ENCODE measurements at places on chromosomes 1 and 21.

DNA sequence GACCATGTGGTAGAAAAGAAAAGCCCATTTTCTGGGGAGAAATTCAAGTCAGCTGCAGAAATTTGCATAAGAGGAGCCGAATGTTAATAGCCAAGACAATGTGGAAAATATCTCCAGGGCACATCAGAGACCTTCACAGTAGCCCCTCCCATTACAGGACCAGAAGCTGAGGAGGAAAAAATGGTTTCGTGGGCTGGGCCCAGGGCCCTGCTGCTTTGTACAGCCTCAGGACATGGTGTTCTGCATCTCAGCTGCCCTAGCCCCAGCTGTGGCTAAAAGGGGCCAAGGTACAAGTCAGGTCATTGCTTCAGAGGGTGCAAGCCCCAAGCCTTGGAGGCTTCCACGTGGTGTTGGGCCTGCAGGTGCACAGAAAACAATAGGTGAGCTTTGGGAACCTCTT lies 108.3 kb downstream of the DMRTB1 start:
- peaks cover 36% of the 10 kb centered on the region for H3K27me3 ChIP-seq
- peak; percentile 54 for DNase-seq
- H3K36me3 ChIP-seq, result peaks cover 5% of the 10 kb centered on the region
- H3K4me1 ChIP-seq, result peaks cover 7% of the 10 kb centered on the region
- H3K4me3 ChIP-seq, result no peak overlapping the region

DNA sequence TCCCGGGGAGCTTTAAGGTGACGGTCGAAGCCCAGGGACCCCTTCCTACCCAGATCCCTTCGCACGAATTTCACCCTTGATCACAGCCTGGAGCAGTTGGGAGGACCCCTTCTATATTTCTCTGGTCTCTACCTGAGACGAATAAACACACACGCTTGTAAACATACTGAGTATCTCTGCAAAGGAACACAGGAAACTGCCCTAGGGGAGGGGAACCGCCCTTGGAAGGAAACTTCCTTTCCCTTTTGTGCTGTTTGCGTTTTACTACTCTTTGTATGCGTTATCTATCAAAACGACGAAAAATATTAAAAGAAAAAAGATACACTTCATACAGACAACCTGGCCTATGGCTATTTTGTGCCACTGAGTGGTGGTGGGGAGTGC lies 750 bp downstream of the NECAP2 start:
- peak overlapping the region; percentile 95 for H3K4me3 ChIP-seq
- no peaks in the 10 kb centered on the region for H3K36me3 ChIP-seq
- H3K27ac ChIP-seq, result peak overlapping the region; percentile 91

DNA sequence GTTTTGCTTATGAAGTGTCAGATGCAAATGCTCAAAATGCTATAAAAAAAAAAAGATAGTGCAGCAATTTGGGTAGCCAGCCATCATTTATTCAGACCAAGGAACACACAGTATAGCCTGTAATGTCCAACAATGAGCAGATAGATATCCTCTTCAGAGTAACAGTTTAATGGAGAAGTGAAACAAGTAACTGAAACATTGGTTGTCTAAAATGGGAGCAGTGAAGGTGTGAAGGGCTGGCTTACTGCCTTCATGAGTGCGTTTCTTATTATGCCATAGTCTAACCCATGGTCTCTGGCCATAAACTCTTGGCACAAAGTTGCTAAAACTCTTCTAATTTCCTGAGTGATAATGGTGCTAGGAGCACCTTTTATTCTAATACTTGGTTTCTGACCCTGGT lies 11.4 kb downstream of the RGS5 start:
- no peaks in the 10 kb centered on the region for H3K36me3 ChIP-seq
- no peak for DNase-seq
- no peak overlapping the region for H3K4me3 ChIP-seq
- H3K27ac ChIP-seq, result no peak overlapping the region
- H3K4me1 ChIP-seq, result no peaks in the 10 kb centered on the region

- H3K27me3 ChIP-seq, result no peaks in the 10 kb centered on the region
- peak; percentile 50 for DNase-seq
- no peak overlapping the region for H3K4me3 ChIP-seq
- H3K4me1 ChIP-seq, result no peaks in the 10 kb centered on the region
- H3K36me3 ChIP-seq, result no peaks in the 10 kb centered on the region
These were observed 68.7 kb downstream of the TRIM11 start for GRCh38 chr1:228337711-228338520.

DNA sequence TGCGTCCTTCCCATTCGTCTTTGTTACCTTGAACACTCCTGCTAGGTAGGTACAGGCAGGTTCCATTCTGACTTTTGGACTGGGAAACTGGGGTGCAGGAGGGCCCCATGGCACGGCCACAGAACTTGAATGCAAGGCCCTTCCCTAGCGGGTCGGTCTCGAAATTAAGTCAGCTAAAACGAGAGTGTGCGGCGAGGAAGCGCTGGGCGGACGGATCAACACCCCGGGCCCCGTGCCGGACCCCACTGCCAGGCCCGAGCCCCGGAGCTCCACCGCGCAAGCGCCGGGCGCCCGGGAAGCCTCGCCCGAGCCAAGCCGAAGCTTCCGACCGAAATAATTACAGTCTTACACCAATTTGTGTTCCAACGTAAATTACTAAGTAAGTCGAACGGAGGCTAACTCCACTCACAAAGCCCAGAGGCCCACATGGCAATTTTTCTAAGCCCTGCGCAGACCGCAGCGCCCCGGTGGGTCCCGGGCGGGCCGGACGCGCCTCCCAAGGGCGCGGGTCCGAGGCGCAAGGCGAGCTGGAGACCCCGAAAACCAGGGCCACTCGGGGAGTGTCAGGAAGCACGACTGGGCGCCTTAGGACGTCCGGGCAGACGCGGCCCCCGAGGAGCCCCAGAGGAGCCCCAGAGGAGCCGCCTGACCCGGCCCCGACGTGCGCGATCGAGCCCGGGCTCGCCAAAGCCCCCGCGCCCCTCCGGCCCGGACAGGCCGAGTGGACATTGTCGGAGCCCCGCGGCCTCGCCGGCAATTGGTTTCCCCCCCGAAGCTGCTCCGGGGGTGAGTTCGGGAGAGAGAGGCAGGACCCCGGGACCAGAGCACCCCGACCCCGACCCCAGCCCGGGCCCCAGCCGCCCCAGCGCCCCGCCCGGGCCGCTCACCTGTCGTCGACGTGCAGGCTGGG lies 624 bp downstream of the RIPK4 start:
- H3K4me3 ChIP-seq, result no peak overlapping the region
- no peak overlapping the region for H3K27ac ChIP-seq
- H3K4me1 ChIP-seq, result peaks cover 25% of the 10 kb centered on the region
- peaks cover 65% of the 10 kb centered on the region for H3K27me3 ChIP-seq

DNA sequence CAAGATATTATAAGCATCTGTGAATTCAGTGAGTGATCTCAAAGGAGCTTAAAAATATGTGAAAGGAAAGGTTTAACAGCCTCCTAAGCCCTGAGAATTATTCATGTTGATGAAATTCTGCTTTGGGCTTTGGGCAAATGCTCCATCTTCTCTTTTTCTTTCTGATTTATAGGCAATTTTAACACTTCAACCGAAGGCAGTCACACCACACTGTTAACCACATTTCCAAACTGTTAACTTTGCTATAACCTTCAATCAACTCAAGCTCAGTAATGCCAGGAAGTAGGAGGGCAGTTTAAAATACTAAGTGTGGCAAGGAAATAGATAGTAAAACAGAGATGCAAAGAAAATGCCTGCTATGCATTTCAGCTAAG lies 54.4 kb upstream of the NEK7 start:
- H3K27ac ChIP-seq, result peak overlapping the region; percentile 28
- peak; percentile 70 for DNase-seq
- peaks cover 8% of the 10 kb centered on the region for H3K36me3 ChIP-seq
- H3K27me3 ChIP-seq, result peaks cover 3% of the 10 kb centered on the region

- no peaks in the 10 kb centered on the region for H3K4me1 ChIP-seq
- no peak overlapping the region for H3K4me3 ChIP-seq
- no peaks in the 10 kb centered on the region for H3K27me3 ChIP-seq
- DNase-seq, result no peak
- no peak overlapping the region for H3K27ac ChIP-seq
- H3K36me3 ChIP-seq, result no peaks in the 10 kb centered on the region
These were observed 24.2 kb downstream of the PADI3 start for GRCh38 chr1:17273096-17273495.

GRCh38 chr21:41601573-41602368 lies 93.8 kb upstream of the TMPRSS2 start:
- no peaks in the 10 kb centered on the region for H3K27me3 ChIP-seq
- H3K27ac ChIP-seq, result no peak overlapping the region
- no peaks in the 10 kb centered on the region for H3K4me1 ChIP-seq
- H3K36me3 ChIP-seq, result no peaks in the 10 kb centered on the region
- H3K4me3 ChIP-seq, result no peak overlapping the region
- DNase-seq, result no peak

DNA sequence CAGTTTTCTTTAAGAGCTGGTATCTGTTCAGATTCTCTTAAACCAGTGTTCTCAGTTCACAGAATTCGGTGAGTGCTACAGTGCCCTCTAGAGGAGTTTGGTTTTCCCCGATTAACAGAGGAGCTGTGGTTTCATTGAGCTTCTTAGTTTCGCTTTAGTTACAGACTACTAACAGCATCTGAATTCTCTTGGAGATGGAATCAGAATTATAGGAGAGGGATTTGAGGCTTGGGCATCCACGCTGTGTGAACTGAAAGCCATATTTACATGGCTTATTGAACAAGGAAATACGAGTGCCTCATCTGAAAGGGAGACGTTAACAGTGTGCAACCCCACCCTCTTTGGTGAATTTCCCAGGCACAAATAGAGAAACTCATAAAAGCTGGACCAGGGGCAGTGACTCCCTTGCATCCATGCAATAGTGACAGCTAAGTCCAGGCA lies 202.0 kb downstream of the USH2A start:
- H3K4me1 ChIP-seq, result no peaks in the 10 kb centered on the region
- no peak for DNase-seq
- H3K4me3 ChIP-seq, result peak overlapping the region; percentile 56
- H3K27ac ChIP-seq, result no peak overlapping the region

DNA sequence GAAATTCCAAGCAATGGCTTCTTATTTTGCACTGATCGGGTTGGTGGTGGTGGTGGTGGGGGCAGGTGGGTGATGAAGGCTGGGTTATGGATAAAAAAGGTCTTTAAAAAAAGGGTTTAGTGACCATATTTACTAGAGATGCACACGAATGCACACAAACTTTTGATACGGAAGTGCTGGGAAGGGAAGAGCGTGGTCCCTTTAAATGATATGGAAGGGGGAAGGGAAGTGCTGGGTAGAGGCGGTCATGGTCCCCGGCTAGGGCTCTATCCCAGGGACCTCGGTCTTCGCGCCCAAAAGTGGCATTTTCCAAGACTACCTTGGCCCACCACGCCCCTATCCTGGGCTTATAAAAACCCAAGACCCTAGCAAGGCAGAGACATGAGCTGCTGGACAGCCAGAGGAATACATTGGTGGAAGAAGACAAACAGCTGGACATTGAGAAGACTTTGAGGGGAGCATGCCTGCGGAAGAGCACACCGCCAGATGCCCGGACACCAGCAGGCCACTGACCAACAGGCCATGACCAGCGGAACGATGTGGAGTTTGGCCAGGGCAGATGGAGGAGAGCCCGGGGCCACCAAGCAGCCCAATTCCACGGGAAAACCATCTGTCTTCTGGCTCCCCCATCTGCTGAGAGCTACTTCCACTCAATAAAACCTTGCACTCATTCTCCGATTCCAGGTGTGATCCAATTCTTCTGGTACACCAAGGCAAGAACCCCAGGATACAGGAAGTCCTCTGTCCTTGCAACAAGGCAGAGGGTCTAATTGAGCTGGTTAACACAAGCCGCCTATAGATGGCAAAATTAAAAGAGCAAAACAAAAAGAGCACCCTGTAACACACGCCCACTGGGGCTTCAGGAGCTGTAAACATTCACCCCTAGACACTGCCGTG lies 1720.2 kb downstream of the MRPL39 start:
- H3K36me3 ChIP-seq, result no peaks in the 10 kb centered on the region
- H3K27me3 ChIP-seq, result no peaks in the 10 kb centered on the region
- H3K4me1 ChIP-seq, result peaks cover 7% of the 10 kb centered on the region
- peak overlapping the region; percentile 62 for H3K4me3 ChIP-seq
- H3K27ac ChIP-seq, result no peak overlapping the region

GRCh38 chr1:33517596-33518250 lies 45.3 kb downstream of the ZSCAN20 start:
- no peak overlapping the region for H3K27ac ChIP-seq
- H3K4me1 ChIP-seq, result no peaks in the 10 kb centered on the region
- peaks cover 11% of the 10 kb centered on the region for H3K27me3 ChIP-seq
- no peaks in the 10 kb centered on the region for H3K36me3 ChIP-seq

DNA sequence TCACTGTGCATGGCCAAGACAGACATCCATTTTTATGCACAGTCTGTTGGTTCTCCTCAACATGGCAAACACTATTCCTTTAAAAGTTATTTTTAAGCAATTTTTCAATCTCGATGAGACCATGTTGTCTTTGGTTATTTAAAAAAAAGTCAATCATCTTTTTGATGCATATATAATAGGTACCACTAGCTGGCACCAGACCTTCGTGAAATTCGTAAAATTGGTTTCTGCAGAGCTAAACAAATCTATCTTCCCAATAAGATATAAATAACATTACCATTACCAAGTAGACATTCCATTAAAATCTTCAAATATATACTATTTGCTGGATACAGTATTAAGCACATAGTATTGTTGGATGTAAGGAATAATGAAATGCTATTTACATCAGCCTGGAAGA lies 220.0 kb upstream of the GREM2 start:
- H3K4me1 ChIP-seq, result no peaks in the 10 kb centered on the region
- no peaks in the 10 kb centered on the region for H3K27me3 ChIP-seq
- no peak for DNase-seq
- no peaks in the 10 kb centered on the region for H3K36me3 ChIP-seq
